ENCODE measurements at places on chromosomes 1 and 21. TPM values are rescaled to one million over a fixed set of nuclear protein-coding genes. Genes with fewer than 3 reads are reported as not detected.

DNA sequence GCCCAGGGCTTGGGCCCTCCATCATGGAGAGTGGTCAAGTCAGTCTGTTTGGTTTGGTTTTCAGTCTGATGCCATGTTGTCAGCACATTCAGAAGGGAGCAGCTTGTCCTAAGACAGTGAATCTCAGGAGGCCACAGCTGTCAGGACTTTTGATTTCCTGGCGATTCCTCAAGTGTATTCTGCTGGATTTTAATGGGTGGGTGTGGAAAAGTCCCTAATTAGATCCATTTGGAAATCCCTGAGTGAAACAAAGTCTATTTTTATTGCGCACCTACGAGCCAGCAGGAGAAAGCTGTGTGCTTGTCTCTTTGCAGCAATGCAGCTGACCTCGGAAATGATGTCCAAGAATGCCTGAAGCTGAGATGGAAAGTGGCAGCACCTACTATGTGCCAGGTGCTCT lies 21.6 kb upstream of the FHAD1 start:
- DNase-seq = no peak

Gene MROH9
- total RNA-seq = not detected

Gene OR2W3
- not detected for total RNA-seq

DNA sequence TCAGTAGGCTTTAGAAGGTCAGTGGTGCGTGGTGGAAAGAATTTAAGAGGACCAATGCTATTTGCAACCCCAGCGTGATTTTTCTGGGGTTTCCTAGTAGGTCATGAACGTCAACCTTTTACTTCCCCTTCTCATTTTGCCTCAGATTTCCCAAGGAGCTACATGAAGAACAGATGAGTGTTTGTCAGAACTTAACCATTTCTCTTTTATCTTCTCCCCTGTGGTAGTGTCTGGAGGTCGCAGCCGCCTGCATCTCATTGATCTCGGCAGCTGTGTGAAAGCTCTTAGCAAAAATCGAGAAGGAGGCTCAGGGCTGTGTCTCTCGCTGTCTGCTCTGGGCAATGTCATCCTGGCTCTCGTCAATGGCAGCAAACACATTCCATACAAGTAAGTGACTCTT lies 491.1 kb downstream of the KIF26B start:
- no peak for DNase-seq

DNA sequence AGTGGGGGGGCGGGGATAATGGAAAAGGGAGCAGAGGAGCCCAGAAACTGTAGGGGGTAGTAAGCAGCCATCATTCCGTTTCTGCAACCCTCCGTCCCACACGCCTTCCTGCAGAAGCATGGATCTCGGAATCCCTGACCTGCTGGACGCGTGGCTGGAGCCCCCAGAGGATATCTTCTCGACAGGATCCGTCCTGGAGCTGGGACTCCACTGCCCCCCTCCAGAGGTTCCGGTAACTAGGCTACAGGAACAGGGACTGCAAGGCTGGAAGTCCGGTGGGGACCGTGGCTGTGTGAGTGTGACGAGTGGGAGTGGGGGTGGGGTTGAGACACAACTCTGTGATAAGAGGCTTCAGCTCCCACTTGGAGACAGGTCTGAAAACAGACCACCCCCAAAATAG lies 706 bp downstream of the CREB3L4 start:
- DNase-seq = no peak

GRCh38 chr1:178506669-178507068 lies 6.2 kb upstream of the TEX35 start:
- no peak for DNase-seq

Gene SNRNP40
- 19.7 TPM for total RNA-seq

GRCh38 chr1:236699366-236699765 lies 13.1 kb downstream of the ACTN2 start:
- DNase-seq = no peak

GRCh38 chr1:13540866-13541265 lies 27.1 kb upstream of the LRRC38 start:
- peak; percentile 62 for DNase-seq

GRCh38 chr1:200041337-200042118 lies 14.0 kb downstream of the NR5A2 start:
- no peak for DNase-seq

DNA sequence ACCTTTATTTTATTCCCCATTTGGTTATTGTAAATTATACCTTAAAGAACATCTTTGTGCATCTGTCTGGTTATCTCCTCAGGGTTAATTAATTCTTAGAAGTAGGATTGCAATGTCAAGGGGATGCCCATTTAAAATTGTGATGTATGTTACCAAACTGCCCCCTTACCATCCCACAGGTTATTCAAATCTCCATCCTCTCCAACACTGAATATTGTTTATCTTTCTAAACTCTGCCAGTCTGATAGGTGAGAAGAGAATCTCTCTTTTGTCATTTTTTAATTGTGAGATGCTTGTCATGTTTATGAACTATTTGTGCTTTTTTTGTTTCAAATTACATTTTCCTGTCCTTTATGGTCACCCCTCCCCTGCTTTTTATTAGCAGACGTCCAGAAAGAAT lies 55.8 kb downstream of the VWA5B1 start:
- DNase-seq = no peak

- DNase-seq = no peak
Observed at GRCh38 chr1:31605908-31606427, 11.5 kb upstream of the HCRTR1 start.

DNA sequence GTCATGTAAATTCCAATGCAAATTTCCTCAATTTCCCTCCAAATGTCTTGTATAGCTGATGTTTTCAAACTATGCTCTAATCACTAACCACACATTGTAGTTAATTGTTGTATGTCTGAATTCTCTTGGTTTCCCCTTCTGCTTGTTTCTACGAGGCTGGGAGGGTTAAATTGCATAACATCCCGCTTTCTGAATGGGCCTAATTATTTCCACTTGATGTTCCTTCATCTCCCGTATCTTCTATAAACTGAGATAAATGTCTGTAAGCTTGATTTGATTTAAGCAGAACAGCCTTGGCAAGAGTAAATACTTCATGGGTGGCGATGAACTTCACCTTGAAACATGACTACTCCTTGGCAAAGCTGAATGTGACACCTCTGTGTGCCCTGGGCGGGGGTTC lies 72.2 kb downstream of the SERINC2 start:
- no peak for DNase-seq

Measured in left ventricle myocardium inferior (tissue), 1 donor.